Trophoblast cell (in vitro differentiated cells and primary cell): ENCODE measurements at places on chromosomes 13 and 19.

- DNase-seq, result peak; percentile 44
Observed at GRCh38 chr13:51729866-51730553, 74.0 kb downstream of the DHRS12 start.

- DNase-seq, result no peak
Observed at GRCh38 chr19:41893899-41894298, 10.9 kb downstream of the ARHGEF1 start.

DNA sequence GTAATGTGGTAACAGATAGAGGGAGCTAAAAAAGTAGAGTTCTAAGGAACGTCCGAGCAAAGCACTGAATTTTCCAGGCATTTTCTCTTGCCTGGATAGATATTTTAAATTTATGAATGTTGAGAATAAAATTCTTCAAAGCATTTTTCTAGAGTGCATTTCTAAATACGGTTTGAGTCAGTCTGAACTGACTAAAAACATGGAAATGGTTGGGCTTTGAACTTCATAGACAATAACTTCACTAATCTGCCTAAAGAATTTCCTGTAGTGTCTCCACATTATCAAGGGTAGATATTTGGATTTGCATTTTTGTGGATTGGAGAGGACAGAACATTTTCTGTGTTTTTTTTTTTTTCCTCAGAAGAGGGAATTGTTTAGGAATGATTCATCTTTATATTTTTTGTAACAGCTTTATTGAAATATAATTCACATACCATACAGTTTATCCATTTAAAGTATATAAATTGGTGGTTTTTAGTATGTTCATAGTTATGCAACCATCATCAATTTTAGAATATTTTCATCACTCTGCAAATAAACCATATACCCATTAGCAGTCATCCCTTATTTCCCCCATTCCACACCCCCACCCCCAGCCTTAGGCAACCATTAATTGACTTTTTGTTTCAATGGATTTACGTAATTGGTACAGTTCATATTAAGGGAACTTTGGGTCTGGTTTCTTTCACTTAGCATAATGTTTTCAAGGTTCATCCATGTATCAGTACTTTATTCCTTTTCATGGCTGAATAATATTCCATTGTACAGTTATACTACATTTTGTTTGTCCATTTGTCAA, 20.7 kb downstream of the GARRE1 start:
- peak; percentile 74 for DNase-seq

DNA sequence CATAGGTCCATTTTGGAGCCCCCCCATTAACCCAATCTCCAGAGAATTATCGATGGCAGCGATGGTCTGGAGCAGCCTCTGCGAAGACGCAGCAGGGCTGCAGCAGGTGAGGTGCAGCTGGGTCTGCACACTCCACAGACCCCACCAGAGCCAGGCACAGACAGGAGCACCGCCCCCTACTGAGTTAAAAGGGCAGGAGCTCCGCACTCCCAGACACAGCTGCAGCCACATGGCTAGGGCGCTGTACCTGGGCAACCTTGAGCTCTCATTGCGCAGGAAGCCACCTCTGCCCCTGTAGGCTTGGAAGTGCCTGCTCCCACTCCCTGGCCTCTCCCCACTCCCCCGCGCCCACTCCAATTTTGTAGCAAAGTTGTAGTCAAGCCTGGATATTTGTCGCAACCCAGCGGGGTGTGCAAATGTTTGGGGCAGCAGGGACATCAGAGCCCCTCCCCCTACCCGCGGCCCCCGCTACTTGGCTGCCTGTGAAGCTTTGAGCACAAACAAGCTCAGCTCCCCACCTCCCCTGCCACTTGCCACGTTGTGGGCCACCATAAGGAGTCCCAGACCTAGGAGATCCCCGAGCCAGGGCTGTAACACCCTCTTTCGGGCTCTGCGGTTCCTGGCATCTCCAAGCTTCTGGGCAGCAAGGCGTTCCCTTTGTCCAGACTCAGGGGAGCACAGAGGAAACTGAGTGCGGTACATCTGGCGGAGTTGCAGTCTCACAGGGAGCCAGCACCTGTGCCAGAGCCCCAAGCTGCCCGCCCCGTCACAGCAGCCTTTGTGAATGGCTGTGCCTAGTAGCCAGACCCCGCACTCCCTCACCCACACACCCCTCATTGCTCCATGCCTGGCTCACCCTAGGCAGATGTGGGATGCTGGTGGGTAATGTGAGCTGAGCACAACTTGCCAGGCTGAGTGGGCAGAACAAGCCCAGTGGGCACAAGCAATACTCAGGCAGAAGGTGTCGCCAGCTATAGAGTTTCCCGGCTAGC, 949.7 kb upstream of the SLITRK1 start:
- no peak for DNase-seq

DNA sequence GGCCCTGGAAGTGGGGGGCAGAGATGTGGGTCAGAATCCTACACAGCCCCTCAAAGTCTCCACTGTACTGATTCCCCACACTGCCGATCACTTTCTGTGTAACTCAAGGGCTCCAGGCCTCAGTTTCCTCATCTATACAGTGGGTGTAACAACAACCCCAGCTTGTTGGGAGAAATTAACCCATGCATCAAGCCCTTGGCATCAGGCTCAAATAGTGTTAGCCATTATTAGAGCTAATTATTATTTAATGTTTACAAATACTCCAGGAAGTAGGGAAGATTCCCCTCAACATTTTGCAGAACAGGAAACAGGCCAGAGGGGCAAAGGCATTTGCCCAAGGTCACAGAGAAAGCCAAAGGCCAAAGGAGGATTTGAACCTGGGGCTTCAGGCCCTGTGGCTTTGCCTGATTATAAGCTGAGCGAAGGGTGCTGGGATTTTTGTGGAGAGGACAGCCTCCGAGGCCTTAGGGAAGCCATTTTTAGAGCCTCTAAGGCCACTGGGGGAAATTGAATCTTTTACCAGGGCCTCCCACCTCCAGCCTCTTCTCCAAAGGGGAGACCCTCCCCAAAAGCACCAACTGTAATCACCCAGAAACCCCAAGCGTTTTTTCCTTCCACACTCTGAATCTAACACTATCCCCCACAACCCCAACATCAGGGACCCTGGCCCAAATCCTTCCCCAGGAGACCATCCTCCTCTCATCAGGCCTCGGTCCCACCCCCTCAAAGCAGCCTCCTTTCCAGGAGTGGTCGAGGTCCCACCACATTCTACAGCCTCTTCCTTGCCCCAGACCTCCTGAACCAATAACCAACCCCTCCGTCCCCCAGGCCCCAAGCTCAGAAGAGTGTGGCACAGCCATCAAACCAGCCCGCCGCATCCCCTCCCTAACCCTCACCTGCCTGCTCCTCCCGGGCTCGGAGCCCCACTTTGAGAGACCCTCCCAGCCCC, 1.1 kb downstream of the FKBP8 start:
- peak; percentile 20 for DNase-seq

- DNase-seq, result no peak
Observed at GRCh38 chr13:37168151-37168550, 62.7 kb upstream of the CSNK1A1L start.

DNA sequence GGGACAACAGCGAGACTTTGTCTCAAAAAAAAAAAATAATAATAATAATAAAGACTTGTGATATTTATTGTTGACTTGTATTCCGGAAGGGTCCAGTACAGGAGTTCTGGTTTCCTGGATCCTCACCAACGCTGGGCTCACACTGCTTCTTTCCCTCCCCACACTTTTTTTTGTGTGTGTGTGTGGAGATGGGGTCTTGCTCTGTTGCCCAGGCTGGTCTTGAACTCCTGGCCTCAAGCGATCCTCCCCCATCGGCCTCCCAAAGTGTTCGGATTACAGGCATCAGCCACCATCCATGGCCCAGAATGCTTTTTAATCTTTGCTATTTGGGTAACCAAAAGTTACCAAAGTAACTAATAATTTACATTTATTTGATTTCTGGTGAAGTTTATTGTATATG, 39.1 kb downstream of the SIPA1L3 start:
- DNase-seq, result no peak

DNA sequence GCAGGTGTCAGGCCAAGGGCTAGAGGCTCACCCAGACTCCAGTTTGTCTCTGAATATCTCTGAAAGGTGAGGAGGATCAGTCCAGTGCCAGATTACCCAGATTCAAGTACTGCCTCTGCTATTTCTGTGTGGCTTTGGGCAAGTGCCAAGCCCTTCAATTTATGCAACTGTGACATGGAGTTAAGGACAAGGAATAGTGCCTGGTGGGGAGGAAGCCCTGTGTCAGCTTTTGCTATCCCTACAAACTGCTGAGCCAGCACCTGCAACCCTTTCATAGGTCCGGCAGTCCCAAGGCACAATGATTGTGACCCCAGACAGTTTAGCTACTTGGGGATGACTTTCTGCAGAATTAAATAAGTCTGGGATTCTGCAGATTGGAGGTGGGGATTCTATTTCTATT, 123.0 kb downstream of the KL start:
- no peak for DNase-seq

DNA sequence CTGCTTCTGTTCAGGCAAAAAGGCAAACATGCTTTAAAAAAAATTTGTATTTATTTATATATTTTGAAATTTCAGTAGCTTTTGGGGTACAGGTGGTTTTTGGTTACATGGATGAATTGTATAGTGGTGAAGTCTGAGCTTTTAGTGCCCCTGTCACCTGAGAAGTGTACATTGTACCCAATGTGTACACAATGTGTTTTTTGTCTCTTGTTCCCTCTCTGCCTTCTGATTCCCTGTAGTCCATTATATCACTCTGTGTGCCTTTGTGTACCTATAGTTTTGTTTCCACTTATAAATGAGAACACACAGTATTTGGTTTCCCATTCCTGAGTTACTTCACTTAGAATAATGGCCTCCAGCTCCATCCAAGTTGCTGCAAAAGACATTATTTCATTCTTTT, 77.4 kb downstream of the PDS5B start:
- DNase-seq, result no peak

GRCh38 chr13:44726214-44726613, 150.1 kb upstream of the TSC22D1 start:
- DNase-seq, result peak; percentile 37

DNA sequence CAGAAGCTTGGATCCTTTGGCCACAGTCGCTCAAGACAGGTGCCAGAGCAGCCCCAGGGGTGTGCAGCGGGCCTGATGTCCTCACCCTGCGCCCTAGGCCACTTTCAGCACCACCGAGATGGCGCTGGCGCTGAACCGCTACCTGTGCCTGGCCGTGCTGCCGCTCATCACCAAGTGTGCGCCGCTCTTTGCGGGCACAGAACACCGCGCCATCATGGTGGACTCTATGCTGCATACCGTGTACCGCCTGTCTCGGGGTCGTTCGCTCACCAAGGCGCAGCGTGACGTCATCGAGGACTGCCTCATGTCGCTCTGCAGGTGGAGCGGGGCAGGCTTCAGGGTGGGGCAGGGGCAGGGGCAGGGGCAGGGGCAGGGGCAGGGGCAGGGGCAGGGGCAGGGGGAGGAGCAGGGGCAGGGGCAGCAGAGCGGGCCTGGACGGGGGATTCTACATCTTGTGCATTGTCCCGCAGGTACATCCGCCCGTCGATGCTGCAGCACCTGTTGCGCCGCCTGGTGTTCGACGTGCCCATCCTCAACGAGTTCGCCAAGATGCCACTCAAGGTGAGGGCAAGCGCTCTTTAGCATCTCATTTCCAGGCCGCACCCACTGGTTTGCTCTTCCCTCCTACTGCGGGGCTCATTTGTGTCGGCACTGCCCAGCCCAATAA, 69.1 kb downstream of the RYR1 start:
- DNase-seq, result no peak

DNA sequence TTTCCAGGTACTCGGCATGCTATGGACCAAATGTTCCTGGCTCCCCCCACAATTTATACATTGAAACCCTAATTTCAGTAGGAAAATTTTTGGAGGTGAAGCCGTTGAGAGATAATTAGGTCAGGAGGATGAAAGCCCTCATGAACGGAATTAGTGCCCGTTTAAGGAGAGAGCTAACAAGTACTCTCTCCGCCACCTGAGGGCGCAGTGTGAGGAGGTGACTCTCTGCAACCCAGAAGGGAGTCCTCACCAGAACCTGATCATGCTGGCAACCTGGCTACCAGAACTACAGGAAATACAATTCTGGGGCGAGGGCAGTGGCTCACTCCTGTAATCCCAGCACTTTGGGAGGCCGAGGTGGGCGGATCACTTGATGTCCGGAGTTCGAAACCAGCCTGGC, 397.8 kb downstream of the SLITRK5 start:
- peak; percentile 17 for DNase-seq

- no peak for DNase-seq
Observed at GRCh38 chr19:49116544-49116943, 2.4 kb downstream of the LIN7B start.

DNA sequence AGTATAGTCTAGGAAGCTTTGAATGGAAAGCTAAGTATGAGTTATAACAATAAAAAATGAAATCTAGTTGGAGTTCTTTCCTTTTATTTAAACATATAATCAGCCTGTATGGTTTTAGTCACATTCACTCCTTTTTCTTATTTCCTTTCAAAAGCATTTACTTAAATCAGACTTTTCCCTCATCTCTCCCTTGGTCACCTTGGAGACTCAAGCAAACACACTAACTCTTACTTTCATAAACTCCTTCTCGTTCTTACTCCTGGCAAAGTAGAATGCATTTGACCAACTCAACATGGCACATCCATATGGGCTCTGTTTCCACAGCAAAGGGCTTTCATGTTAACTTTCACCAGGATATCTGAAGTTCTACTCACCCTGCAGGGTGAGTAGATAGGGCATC, 400.0 kb downstream of the LMO7 start:
- no peak for DNase-seq

DNA sequence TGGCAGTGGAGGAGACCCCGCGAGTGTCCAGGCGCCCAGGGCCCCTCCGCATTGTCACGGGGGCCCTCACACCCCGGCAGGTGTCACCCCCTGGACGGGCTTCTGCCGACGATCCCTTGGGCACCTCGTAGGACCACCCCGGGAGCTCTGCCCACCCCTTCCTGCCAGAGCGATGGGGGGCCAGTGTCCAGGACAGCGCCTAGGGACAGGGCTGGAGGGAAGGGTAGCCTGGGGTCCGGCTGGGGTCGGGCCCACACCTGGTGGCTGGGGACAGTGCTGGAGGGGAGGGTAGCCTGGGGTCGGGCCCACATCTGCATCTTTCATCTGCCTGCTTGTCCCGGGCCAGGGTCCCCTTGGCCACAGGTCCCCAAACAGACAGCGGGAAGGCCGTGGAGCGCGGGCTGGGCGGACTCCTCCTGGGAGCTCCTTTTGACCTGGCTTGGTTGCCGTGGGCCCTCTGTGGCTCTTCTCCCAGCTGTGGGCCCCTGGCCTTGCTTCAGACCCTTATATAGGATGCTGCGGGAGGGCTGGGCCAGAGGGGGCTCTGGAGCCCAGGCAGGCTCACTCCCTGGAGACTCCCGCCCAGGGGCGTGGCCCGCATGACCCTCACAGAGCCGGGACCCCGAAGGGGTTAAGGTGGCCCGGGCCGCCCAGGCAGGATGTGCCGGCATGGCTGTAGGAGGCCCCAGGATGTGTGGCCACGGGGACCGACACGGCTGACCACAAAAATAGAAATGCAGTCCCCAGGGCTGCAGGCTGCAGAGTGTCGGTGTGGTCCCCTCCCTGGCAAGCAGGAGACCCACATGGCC, 74.1 kb upstream of the MCF2L start:
- DNase-seq, result no peak

DNA sequence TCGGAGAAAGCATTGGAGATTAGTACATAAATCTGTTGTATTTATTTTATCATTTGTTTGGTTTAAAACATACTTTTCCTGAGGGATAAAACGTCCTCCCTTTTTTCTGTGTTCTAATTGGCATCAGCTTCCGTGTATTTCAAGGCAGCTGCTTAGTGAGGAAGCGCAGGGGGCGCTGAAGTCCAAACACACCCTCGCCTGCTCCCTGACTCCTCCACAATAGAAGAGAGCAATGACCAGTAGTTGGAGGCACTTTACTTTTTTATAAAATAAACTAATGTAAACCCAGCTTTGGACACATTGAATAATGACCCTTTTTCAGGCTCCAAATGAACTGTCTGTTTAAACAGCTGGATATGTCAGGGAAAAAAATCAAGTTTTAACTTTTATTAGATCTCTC, 79.9 kb downstream of the RNASEH2B start:
- DNase-seq, result no peak
